ENCODE measurements at places on chromosomes 12 and 14. TPM values are rescaled to one million over a fixed set of nuclear protein-coding genes. Genes with fewer than 3 reads are reported as not detected.

OTOGL gene
- 0.60 TPM for total RNA-seq

ASIC1 gene
- total RNA-seq: 8.0 TPM

SIX4 gene
- total RNA-seq: 9.4 TPM

SAMD15 gene
- total RNA-seq: 4.7 TPM

GPR65 gene
- total RNA-seq: 0.66 TPM

SLC16A7 gene
- 26.0 TPM for total RNA-seq

RFLNA gene
- total RNA-seq: 11.1 TPM

CLEC6A gene
- 0.27 TPM for total RNA-seq

OR4K14 gene
- not detected for total RNA-seq

TMEM229B gene
- total RNA-seq: 7.0 TPM

CAPZA3 gene
- not detected for total RNA-seq

INHBC gene
- total RNA-seq: not detected

ANKLE2 gene
- 63.6 TPM for total RNA-seq

PAH gene
- 1.3 TPM for total RNA-seq

TSFM gene
- 18.8 TPM for total RNA-seq

FGF23 gene
- total RNA-seq: 0.27 TPM

CLEC1A gene
- total RNA-seq: 3.7 TPM

GPR135 gene
- total RNA-seq: 7.9 TPM

RNFT2 gene
- 23.0 TPM for total RNA-seq

DHRS2 gene
- total RNA-seq: 0.77 TPM

SYCP3 gene
- total RNA-seq: not detected

CCDC184 gene
- 4.4 TPM for total RNA-seq

LAG3 gene
- total RNA-seq: 0.60 TPM

C12orf50 gene
- total RNA-seq: 0.22 TPM

TAS2R14 gene
- total RNA-seq: 21.2 TPM

AICDA gene
- total RNA-seq: 0.66 TPM

KRT73 gene
- total RNA-seq: not detected

ADAMTS20 gene
- 1.6 TPM for total RNA-seq

SELPLG gene
- total RNA-seq: 2.9 TPM

ASCL1 gene
- total RNA-seq: 42.0 TPM

KRT75 gene
- 0.71 TPM for total RNA-seq

POTEM gene
- total RNA-seq: not detected

NEK9 gene
- 80.5 TPM for total RNA-seq

JPH4 gene
- 10.6 TPM for total RNA-seq

KRT74 gene
- not detected for total RNA-seq

IFI27 gene
- total RNA-seq: 14.4 TPM

OR4E1 gene
- total RNA-seq: not detected

ADCY4 gene
- 13.0 TPM for total RNA-seq

FAIM2 gene
- 26.3 TPM for total RNA-seq

SLC2A3 gene
- 158 TPM for total RNA-seq

NKX2-1 gene
- total RNA-seq: not detected

MAP3K9 gene
- 9.7 TPM for total RNA-seq

SOAT2 gene
- total RNA-seq: 0.44 TPM

PARPBP gene
- 10.6 TPM for total RNA-seq

SOS2 gene
- 65.2 TPM for total RNA-seq

PTPRB gene
- 29.7 TPM for total RNA-seq

KMT2D gene
- total RNA-seq: 81.4 TPM

NXPH4 gene
- 23.4 TPM for total RNA-seq

RPL10L gene
- not detected for total RNA-seq

SLC6A13 gene
- 37.5 TPM for total RNA-seq

RILPL2 gene
- 2.8 TPM for total RNA-seq

GUCY2C gene
- 0.11 TPM for total RNA-seq

TCTN2 gene
- 24.1 TPM for total RNA-seq

CFAP251 gene
- total RNA-seq: 6.0 TPM

SLC25A47 gene
- total RNA-seq: 0.22 TPM

OTX2 gene
- 538 TPM for total RNA-seq

CD4 gene
- 7.2 TPM for total RNA-seq

ART4 gene
- total RNA-seq: 0.44 TPM

STAB2 gene
- 1.3 TPM for total RNA-seq
